ENCODE measurements at places on chromosomes 4 and X. TPM values are rescaled to one million over a fixed set of nuclear protein-coding genes. Genes with fewer than 3 reads are reported as not detected.

DNA sequence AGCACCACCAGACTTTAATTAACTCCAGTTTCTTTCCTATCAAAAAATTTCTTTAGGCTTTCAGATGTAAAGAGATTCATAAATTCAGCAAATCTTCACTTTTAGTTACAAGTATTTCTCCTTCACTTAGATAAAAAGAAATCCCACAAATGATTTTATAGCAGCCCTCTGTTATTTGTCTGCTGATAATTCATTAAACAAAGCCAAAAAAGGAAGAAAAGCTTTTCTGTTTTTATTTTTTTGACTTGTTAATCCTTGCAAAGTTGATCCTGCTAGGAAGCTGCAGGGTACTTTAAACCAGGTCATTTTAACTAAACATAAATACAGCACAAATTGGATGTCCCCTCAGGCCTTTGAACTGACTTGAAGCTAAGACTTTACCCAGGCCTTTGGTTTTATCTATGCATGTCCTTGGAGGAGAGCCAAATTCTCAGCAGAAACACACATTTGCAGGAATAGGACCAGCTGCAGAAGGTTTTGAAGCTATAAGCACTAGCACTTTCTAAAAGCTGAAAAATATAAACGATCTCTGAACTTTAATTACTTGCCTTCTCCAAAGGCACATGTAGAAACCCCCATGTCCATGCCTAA, 57.5 kb downstream of the PCDH18 start:
- no peak overlapping the region for H3K27ac ChIP-seq
- no peak for DNase-seq

GRCh38 chrX:154093965-154094364, 3.6 kb downstream of the MECP2 start:
- no peaks in the 10 kb centered on the region for H3K36me3 ChIP-seq
- no peaks in the 10 kb centered on the region for H3K27me3 ChIP-seq
- H3K4me1 ChIP-seq: peaks cover 22% of the 10 kb centered on the region
- H3K27ac ChIP-seq: no peak overlapping the region

DNA sequence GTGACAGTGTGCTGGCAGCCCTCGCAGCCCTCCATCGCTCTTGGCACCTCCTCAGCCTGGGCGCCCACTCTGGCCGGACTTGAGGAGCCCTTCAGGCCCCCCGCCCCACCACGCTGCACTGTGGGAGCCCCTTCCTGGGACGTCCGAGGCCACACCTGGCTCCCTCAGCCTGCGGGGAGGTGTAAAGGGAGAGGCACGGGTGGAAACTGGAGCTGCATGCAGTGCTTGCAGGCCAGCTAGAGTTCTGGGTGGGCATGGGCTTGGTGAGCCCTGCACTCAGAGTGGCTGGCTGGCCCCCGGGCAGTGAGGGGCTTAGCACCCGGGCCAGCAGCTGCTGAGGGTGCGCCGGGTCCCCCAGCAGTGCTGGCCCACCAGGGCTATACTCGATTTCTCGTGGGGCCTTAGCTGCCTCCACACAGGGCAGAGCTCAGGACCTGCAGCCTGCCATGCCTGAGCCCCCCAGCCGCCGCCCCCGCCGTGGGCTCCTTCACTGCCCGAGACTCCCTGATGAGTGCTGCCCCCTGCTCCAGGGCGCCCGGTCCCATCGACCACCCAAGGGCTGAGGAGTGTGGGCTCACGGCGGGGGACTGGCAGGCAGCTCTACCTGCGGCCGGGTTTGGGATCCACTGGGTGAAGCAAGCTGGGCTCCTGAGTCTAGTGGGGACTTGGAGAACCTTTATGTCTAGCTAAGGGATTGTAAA, 1672.7 kb upstream of the PCDH7 start:
- no peaks in the 10 kb centered on the region for H3K27me3 ChIP-seq
- H3K36me3 ChIP-seq: no peaks in the 10 kb centered on the region
- H3K27ac ChIP-seq: no peak overlapping the region
- H3K4me3 ChIP-seq: no peak overlapping the region

- no peaks in the 10 kb centered on the region for H3K4me1 ChIP-seq
- no peak overlapping the region for H3K4me3 ChIP-seq
- H3K27ac ChIP-seq: no peak overlapping the region
- H3K36me3 ChIP-seq: no peaks in the 10 kb centered on the region
- H3K27me3 ChIP-seq: no peaks in the 10 kb centered on the region
Measured at GRCh38 chr4:173424899-173425805, 26.2 kb upstream of the SCRG1 start.

The ASMT gene
- total RNA-seq: not detected

The LRIT3 gene
- total RNA-seq: 1.0 TPM

The HMGN5 gene
- not detected for total RNA-seq

The ITIH6 gene
- not detected for total RNA-seq
